Urinary bladder (tissue), 4 donors: ENCODE measurements at places on chromosomes 12 and 14.

DNA sequence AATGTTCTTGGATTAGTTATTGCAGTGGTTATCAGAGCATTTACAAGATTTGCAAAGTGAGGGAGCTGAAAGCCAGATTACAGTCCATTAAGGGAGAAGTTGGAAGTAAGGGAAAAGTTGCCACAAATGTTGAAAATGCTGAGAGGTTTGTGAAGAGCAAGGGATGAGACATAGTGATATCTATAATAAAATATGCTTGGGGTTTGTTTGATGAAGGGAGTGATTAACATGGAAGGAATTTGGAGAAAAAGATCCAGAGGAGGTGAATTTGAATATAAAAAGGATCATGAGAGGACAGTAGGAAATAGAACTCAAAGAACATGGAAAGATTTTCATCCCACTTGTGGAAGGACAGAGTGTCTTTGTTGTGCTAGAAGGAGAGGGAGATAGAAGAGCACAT is 19.3 kb upstream of the CCER1 start:
- no peak for DNase-seq

GRCh38 chr14:105165134-105165704 is 3.4 kb downstream of the JAG2 start:
- no peak for DNase-seq

DNA sequence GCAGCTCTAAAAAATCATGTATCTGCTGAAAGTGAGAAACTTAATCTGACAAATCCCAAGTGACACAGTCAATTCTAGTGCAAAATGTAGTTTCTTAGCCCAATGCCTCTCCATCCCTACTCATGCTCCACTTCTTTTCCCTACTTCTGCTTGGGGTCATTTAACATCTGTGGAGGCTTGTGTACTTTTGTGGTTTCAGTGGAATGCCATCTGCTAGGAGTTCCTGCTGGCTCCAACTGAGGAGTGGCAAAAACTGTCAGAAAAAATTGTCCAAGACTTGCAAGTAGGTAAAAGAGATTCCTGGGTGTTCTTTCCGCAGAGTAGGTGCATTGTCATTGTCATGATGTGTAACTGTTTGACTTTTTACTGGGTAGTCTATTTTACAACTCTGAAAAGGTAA is 12.5 kb upstream of the AVPR1A start:
- DNase-seq, result no peak

DNA sequence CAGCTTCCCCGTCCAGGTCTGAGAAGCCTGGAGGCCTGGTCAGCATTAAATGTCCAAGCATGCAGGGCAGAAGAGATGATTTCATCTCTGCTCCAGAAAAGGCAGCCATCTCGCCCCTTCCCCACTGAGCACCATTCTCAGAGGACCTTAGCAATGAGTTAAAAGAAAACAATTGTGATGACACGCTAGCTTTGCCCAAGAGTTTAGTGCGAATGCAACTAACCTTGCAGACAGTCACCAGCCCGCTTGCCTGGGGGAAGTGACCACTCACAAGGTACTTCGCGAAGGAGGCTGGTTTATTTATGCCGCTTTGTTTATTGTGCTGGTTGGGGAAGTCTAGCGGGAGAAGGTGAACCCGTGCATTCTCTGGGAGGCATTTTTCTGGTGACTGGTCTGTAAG is 170.7 kb downstream of the RBM19 start:
- DNase-seq, result no peak

DNA sequence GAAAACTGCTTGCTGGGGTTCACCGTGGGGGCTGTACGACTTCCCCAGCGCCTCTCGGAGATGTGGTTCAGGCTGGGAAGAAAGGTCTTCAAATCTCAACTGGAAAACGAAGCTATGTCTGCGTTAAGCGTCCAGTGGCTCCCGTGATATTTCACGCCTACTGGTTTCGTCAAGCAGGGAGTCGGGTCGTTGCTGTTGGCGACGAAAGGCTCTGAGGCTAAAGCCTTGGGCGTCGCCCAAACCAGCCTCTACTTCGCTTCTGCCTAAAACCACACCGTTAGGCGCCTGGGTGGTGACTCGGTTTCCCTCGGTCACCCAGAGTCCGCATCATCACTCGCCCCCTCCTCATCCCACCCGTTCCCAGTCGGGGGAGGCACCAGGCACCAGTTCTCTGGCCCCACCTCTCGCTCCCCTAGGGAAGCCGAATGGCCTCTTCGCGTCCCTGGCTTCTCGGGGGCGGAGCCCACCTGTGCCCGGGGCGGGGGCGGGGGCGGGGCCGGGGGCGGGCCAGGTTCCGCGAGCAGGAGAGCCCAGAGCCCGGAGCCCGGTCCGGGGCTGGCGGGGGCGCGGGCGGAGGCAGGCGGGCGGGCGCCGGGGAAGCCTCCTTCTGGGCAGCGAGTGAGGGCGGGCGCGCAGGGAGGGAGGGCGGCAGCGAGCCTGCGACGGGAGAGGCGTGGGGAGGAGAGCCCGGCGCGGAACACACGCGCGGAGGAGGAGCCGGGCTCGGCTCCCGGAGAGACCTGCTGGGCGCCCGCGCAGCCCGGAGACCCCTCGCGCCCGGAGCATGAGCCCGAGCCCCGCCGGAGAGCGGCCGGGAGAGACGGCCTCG is at the start of gene B4GALNT3:
TSS of gene B4GALNT3 (plus strand) at position 510 of the 829 bp plus-strand sequence. CDS start 438 bp downstream, outside the sequence.
- DNase-seq, result no peak

GRCh38 chr14:40629144-40629543 is 977.5 kb upstream of the LRFN5 start:
- DNase-seq, result no peak

DNA sequence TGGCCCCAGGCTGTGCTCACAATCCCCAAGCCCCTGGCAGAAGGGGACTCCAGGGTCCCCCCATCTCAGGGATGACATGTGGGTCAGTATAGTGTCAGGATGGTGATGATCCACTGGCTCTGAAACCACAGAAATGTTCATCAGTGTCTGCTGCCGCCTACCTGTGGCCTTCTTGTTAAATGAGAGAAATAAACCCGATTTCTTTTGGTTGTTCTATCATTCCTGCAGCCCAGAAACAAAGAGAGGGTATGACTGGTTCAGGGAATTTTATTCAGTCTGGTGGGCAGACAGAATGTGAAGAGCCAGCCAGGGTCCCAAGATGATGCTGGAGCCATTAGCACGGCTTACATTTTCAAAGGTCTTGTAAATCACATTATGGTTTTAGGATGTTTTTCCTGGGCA is 86.6 kb downstream of the CRADD start:
- no peak for DNase-seq

DNA sequence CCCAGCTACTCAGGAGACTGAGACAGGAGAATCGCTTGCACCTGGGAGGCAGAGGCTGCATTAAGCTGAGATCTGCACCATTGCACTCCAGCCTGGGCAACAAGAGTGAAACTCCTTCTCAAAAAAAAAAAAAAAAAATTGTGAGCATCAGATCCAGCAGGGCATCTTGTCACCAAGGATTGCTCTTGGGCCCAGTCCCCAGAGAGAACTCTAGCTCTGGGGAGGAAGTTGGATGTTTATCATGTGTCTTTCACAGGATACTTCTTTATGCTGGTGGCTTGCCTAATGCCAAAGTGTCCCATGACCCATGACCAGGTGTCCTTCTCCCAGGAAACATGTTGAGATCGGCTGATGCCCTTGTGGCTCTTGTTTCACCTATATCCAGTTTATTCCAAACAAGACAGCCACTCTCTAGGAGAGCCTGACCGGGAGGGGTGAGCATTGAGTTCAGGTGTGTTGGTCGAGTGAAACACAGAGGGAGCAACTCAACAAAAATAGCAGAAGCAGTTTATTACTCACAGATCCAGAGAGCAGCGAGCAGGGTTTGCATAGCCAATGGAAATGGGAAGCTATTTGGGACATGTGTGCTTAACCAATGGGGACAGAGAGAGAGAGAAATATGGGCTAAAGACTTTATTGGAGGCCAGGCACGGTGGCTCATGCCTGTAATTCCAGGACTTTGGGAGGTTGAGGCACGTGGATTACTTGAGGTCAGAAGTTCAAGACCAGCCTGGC is 6.6 kb upstream of the TCHP start:
- no peak for DNase-seq

GRCh38 chr12:10716704-10717315 is 6.3 kb downstream of the YBX3 start:
- DNase-seq, result peak; percentile 84

GRCh38 chr12:30696103-30696408 is 387 bp upstream of the IPO8 start:
- no peak for DNase-seq

GRCh38 chr14:34872822-34873588 is 2.2 kb downstream of the BAZ1A start:
- peak; percentile 70 for DNase-seq

DNA sequence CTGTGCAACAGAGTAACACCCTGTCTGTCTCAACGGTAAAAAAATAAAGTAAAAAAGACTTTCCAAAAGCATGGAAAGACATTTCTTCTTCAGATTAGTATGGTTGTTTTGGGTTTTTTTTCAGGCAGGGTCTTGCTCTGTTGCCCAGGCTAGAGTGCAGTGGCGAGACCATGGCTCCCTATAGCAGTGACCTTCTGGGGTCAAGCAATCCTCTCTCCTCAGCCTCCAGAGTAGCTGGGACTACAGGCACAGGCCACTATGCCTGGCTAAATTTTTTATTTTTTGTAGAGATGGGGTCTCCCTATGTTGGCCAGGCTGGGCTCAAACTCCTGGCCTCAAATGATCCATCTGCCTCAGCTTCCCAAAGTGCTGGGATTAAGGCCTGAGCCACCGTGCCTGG is 72.8 kb downstream of the KDM2B start:
- DNase-seq, result no peak

- DNase-seq, result peak; percentile 49
These were observed 53.8 kb upstream of the NTF3 start for GRCh38 chr12:5377997-5378592.

- no peak for DNase-seq
These were observed 320.4 kb upstream of the PDE3A start for GRCh38 chr12:20047901-20048300.

DNA sequence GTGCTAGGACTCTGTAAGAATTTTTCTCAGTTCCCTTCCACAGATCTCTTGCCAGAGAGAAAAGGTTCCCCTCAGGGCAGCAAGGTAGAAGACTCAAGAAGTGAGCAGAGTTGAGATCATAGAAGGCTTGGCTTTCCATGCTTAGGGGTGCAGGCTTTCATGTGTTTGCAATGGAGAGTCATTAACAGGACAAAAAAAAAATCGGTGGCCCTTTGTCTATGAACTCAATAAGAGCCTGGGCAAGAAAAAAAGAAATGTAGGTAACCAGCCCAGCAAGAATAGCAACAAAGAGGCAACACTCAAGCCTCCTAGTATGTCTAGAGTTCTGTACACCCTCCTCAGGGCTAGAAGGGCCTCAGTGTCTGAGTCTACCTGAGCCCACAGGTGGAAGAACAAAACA is 23.4 kb upstream of the LRP6 start:
- DNase-seq, result no peak

DNA sequence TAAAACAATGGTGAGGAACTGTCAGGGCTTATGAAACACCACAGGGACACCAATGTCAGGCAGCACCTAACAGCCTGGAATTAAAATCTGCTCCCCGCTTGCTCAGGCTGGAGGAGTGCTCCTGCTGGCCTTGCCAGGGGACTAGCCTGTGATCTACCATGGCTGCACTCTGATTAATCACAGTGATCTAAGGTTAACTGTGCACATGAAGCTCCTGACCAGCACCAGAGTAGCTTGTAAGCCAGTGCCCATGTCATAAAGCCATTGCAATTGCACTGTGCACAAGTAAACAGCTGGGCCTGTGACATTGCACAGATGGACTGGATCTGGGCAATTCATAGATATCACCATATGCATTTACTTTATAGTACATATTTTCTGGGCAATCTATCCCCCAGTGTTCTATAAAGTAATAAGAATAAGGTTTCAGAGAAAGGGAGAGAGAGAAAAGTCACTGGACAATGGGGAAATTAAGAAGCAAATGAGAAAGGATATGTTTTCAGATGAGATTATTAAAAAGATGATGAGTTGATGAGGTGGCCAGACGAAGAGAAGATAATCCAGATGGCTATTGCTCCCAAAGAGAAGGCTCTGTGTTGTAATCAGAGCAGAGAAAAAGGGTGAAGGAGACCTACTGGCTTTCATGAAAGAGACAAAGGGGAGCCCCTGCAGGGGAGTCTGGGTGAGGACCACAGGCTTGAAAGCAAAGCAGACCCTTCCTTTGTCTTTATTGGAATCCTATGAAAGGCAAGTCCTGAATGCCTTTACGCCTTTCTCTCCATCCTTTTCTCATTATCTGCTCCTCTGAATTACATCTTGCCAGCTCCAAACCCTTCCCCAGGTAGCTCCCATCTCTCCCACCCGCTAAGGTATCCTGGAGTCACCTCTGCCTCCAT is 145.8 kb downstream of the SLC38A6 start:
- no peak for DNase-seq

DNA sequence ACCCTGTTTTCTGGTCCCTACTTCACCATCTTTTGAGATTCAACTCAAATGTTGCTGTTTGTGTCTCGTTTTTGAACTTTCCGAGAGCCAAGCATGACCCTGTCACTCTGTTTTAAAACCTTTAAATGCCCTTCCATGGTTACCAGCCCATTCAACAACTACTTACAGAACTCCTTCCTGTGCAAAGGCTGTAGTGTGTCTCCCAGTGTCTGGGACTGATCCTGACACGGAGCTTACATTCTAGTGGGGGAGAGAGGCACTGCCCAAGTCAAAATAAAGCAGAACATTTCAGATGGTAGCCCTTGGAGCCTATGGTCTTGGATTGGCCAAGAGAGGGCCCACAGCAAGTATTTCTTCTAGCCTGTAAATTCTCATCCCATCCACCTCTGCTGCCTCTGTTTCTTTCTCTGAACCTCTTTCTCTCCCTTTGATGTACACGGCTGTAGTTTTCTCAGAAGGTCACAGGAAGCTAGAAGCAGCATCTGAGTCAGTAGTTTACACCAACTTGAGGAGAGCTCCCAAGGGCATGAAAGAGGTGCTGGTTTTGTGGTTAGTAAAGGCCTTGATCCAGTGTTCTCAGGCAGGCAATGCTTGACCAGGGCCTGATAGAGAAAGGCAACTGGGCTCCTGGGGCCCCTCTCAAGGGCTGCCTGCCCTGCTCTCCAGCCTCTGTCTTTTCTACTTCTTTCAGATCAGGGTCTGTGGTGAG is 42.3 kb upstream of the SLC24A4 start:
- DNase-seq, result no peak

DNA sequence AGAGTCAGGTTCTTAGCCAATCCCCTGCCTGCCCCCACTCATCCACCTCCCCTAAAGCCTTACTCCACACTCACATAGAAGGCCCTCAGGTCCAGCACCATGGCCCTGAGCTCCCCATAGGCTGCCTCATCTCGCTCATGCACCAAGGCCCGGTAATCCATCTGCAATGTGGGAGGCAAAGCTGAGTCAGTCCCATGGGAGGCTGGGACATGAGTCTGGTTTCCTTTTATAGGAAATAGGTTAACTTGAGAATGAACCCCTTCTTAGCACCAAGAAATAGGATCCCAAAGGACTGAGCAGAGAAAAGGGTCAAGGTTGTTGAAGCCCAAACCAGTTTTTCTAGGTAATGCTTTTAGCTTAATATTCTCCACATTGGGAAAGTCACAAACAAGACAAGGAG is 2.1 kb upstream of the EMC9 start:
- no peak for DNase-seq

- no peak for DNase-seq
These were observed 94.0 kb downstream of the ESR2 start for GRCh38 chr14:64200170-64200569.

- DNase-seq, result no peak
These were observed 24.7 kb upstream of the HIF1A start for GRCh38 chr14:61670576-61670975.
